ENCODE measurements at places on chromosomes 5 and 9. TPM values are rescaled to one million over a fixed set of nuclear protein-coding genes. Genes with fewer than 3 reads are reported as not detected.

- no peak overlapping the region for H3K4me3 ChIP-seq
- H3K4me1 ChIP-seq: no peaks in the 10 kb centered on the region
- no peaks in the 10 kb centered on the region for H3K27me3 ChIP-seq
Observed at GRCh38 chr5:92206681-92207080, 823.6 kb upstream of the ARRDC3 start.

GRCh38 chr9:137484551-137485315 lies 25.6 kb upstream of the NSMF start:
- H3K4me3 ChIP-seq: no peak overlapping the region
- H3K4me1 ChIP-seq: peaks cover 7% of the 10 kb centered on the region
- no peak for DNase-seq
- no peak overlapping the region for H3K27ac ChIP-seq
- H3K27me3 ChIP-seq: no peaks in the 10 kb centered on the region

GRCh38 chr9:92736563-92737215 lies 27.9 kb downstream of the BICD2 start:
- H3K27me3 ChIP-seq: no peaks in the 10 kb centered on the region
- peaks cover 34% of the 10 kb centered on the region for H3K4me1 ChIP-seq
- H3K36me3 ChIP-seq: no peaks in the 10 kb centered on the region
- no peak overlapping the region for H3K27ac ChIP-seq

GRCh38 chr5:80141681-80142080 lies 106.5 kb downstream of the THBS4 start:
- no peak overlapping the region for H3K4me3 ChIP-seq
- no peak for DNase-seq
- H3K4me1 ChIP-seq: peaks cover 47% of the 10 kb centered on the region
- H3K27me3 ChIP-seq: no peaks in the 10 kb centered on the region

The STPG3 gene
- 0.99 TPM for total RNA-seq

- no peak for DNase-seq
- H3K27me3 ChIP-seq: no peaks in the 10 kb centered on the region
- H3K27ac ChIP-seq: no peak overlapping the region
- peaks cover 20% of the 10 kb centered on the region for H3K4me1 ChIP-seq
- H3K36me3 ChIP-seq: no peaks in the 10 kb centered on the region
Observed at GRCh38 chr9:68644831-68645230, 60.2 kb upstream of the PIP5K1B start.

The POU4F3 gene
- total RNA-seq: 0.14 TPM

- peaks cover 20% of the 10 kb centered on the region for H3K27me3 ChIP-seq
- H3K4me3 ChIP-seq: no peak overlapping the region
- no peak overlapping the region for H3K27ac ChIP-seq
- peaks cover under 1% of the 10 kb centered on the region for H3K4me1 ChIP-seq
Observed at GRCh38 chr9:90929626-90930025, 128.0 kb downstream of the SYK start.

GRCh38 chr5:55520117-55520839 lies 14.5 kb downstream of the PLPP1 start:
- peaks cover 16% of the 10 kb centered on the region for H3K4me1 ChIP-seq
- no peak overlapping the region for H3K4me3 ChIP-seq
- H3K36me3 ChIP-seq: peaks cover 25% of the 10 kb centered on the region
- H3K27ac ChIP-seq: no peak overlapping the region

DNA sequence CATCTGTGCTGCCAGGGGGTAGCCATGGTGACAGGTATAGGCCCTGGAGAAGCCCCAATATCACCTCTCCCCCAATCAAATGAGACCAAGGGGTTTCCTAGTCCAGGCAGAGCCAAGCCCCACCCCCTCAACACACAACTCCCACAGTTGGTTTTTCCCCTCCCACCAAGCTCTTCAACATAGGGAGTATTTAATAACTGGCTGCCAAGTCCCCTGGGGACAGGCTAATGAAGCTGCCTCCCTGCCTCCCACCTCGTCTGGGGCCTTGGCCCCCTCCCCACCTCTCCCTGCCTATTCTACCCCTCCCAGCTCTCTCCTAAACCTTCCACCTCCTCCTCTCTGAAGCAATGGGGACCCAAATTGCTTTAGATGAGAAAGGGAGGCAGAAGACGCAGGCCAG lies 23.4 kb downstream of the CPLX2 start:
- H3K4me3 ChIP-seq: no peak overlapping the region
- peaks cover 26% of the 10 kb centered on the region for H3K27me3 ChIP-seq

The IFNA13 gene
- not detected for total RNA-seq

DNA sequence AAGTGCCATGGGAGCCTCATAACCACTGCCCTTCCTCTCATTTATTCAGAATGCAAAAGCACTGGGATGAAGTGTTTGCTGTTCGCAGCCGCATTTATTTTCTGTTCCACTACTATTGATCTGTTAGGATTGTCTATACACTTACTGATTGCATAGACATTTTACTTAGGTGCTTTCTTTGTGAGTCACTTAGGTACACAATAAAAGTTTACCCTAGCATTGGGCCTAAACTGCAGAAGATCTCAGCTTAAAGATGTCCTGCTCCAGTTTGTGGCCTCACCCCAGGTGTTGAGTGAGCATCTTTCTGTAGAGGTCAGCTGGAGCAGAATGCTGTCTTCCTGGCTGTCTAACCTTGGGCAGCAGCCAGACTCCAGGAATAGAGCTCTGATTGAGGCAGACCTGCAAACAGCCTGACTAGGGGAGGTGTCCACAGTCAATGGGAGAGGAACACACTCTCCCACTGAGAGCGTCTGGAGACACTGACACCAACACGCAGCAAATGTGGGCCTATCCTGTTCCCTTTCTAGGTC lies 54.0 kb downstream of the GPR21 start:
- DNase-seq: no peak
- peaks cover 29% of the 10 kb centered on the region for H3K36me3 ChIP-seq
- H3K4me3 ChIP-seq: no peak overlapping the region
- no peak overlapping the region for H3K27ac ChIP-seq
- H3K4me1 ChIP-seq: peaks cover 2% of the 10 kb centered on the region

DNA sequence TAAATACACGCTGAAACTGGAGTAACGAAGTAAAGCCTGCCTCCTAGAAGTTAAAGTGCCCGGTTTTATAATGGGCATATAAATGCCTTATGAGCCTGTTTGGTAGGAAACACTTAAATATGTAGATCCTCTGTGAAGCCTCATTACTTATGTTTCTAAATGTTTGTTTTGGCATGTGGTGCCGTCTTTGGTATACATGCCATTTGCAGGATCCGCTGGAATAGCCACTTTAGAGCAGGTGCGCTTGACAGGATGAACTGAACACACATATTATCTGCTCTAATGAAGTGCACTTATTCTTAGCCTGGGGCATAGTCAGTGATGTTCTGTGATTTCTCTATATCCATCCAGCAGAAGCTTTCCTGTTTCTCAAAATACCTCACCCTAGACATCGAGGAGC lies 778.1 kb upstream of the WWC1 start:
- no peaks in the 10 kb centered on the region for H3K27me3 ChIP-seq
- DNase-seq: no peak
- H3K27ac ChIP-seq: no peak overlapping the region
- no peaks in the 10 kb centered on the region for H3K4me1 ChIP-seq

- peak overlapping the region; percentile 71 for H3K4me3 ChIP-seq
- no peak for DNase-seq
- H3K27me3 ChIP-seq: no peaks in the 10 kb centered on the region
Observed at GRCh38 chr5:135373736-135374515, 25.1 kb downstream of the MACROH2A1 start.

DNA sequence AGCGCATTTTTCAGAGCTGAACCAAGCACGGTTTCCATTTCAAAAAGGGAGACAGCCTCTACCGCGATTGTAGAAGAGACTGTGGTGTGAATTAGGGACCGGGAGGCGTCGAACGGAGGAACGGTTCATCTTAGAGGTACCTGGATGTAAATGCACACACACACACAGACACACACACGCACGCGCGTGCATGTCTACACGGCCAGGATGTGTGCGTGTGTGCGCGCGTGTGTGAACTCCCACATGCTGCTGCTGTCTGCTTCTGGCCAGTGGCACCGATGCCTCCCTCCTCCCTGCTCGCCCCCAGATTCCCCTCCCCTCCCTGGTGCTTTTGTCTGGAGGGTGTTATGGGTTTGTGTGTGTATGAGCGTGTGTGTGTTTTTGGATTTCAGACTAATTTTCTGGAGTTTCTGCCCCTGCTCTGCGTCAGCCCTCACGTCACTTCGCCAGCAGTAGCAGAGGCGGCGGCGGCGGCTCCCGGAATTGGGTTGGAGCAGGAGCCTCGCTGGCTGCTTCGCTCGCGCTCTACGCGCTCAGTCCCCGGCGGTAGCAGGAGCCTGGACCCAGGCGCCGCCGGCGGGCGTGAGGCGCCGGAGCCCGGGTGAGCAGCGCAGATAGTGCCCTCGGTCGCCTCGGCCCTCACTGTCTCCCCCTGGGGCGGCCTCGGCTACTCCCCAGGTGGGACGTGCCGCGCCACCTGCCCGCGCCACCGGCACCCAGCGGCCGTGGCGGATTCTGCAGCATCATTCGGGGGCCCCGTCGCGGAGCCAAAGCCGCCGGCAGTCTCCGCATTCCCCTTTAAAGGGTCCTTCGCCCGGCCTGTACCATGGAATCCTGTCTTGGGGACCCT lies at the start of gene NTRK2:
NTRK2 (plus strand) TSS at position 442 of the 850 bp plus-strand sequence. CDS start 1,020 bp downstream, outside the sequence.
- no peaks in the 10 kb centered on the region for H3K36me3 ChIP-seq
- H3K27ac ChIP-seq: no peak within 1 kb of the TSS
- H3K4me3 ChIP-seq: peak within 1 kb of the TSS; percentile 81
- peaks cover 13% of the 10 kb centered on the region for H3K4me1 ChIP-seq

- H3K4me1 ChIP-seq: no peaks in the 10 kb centered on the region
- H3K4me3 ChIP-seq: no peak overlapping the region
- H3K27me3 ChIP-seq: peaks cover 3% of the 10 kb centered on the region
- no peak for DNase-seq
- no peaks in the 10 kb centered on the region for H3K36me3 ChIP-seq
Observed at GRCh38 chr5:137072361-137073115, 426.6 kb downstream of the SPOCK1 start.

DNA sequence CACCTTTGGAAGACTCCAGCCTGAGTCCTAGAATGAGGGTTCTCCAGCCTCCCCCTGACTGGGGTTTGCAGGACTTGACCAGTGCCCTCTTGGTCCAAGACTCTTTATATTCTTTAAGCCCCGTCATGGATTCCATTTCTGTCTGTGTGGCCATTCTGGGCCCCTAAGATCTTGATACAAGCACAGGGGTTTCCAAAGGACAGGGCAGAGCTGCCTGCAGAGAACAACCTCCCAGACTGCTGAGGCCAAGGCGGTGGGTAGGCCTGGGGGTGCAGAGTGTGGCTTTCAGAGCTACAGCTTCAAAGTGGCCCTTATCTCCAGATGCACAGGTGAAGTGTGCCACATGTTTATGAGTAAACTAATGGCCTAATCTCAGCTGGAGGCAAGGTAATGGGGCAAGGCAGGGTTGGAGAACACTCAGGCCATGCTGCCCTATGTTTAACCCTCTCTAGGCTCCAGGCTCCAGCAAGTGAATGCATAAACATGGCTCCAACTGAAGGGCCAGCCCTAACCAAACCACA lies 32.1 kb downstream of the FOXI1 start:
- H3K4me3 ChIP-seq: no peak overlapping the region
- DNase-seq: no peak
- no peaks in the 10 kb centered on the region for H3K4me1 ChIP-seq

DNA sequence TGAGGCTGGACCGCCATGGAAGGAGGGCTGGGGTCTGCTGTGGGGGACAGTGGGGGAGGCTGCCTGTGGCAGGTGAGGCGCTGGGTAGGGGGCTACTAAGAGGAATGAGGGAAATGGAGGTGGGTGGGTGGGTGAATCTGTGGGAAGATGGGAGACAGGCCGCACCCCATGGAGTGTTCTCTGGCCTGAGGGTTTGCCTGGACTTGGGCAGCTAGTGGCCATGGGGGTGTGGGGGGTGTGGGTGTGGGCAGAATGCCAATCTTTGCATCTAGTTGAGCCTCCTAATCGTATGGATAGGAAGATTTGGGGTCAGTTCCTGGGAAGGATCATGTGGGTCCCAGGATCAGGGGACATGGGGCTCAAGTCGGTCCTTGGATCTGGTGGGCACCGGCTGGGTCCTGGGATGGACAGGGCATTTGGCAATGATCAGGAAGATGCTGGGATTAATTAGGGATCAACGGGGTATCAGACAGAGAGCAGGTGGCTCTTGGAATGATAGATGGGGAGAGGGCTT lies 518 bp downstream of the ZDHHC12 start:
- peaks cover 37% of the 10 kb centered on the region for H3K4me1 ChIP-seq
- H3K27ac ChIP-seq: peak overlapping the region; percentile 94
- no peak for DNase-seq

DNA sequence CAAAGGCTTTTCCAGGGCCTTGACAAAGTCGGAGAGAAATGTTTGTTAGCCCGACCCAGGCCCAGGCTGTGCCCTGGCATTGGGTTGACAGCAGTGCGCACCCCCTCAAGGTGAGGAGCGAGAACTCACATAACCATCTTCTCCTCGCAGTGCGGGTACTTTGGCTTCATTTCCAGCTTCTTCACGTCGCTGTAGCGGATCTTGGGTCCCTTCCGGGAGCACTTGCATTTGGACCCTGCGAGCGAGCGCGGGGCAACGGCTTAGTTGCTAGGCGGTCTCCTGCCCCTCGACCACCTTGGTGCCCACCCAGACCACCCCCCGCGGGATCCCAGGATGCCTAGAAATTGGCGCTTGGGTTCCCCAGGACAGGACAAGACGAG lies 496 bp downstream of the CXCL14 start:
- no peaks in the 10 kb centered on the region for H3K36me3 ChIP-seq
- no peak overlapping the region for H3K27ac ChIP-seq
- H3K27me3 ChIP-seq: peaks cover 54% of the 10 kb centered on the region

The NIPAL4 gene
- 2.2 TPM for total RNA-seq

GRCh38 chr5:147782110-147783028 lies at the start of gene JAKMIP2:
JAKMIP2 (minus strand) TSS chr5:147782728; CDS start chr5:147671806, 110,922 bp downstream.
- H3K27me3 ChIP-seq: peaks cover 8% of the 10 kb centered on the region
- DNase-seq: peak; percentile 95
- H3K4me1 ChIP-seq: peaks cover 9% of the 10 kb centered on the region
- peak within 1 kb of the TSS; percentile 82 for H3K4me3 ChIP-seq
- H3K27ac ChIP-seq: peak within 1 kb of the TSS; percentile 67
- no peaks in the 10 kb centered on the region for H3K36me3 ChIP-seq

Measured in activated CD4-positive, alpha-beta T cell treated with anti-CD3 and anti-CD28 coated beads, Interleukin-2, amount 10 ng/mL, durations not matched to agents 24 days and 14 days (primary cell).